Activated B cell treated with CpG ODN at 0.5 μM for 24 hours (primary cell): ENCODE measurements at places on chromosomes 2 and 18.

- H3K27ac ChIP-seq, result no peak overlapping the region
- DNase-seq, result no peak
- no peaks in the 10 kb centered on the region for H3K27me3 ChIP-seq
- no peak overlapping the region for H3K4me3 ChIP-seq
- H3K36me3 ChIP-seq, result no peaks in the 10 kb centered on the region
These were observed 97.4 kb upstream of the LRATD1 start for GRCh38 chr2:14535156-14535555.

GRCh38 chr2:238581126-238581525 is 154.4 kb downstream of the ASB1 start:
- no peak overlapping the region for H3K4me3 ChIP-seq
- no peaks in the 10 kb centered on the region for H3K36me3 ChIP-seq
- peaks cover 2% of the 10 kb centered on the region for H3K27me3 ChIP-seq
- H3K4me1 ChIP-seq, result no peaks in the 10 kb centered on the region
- no peak for DNase-seq

DNA sequence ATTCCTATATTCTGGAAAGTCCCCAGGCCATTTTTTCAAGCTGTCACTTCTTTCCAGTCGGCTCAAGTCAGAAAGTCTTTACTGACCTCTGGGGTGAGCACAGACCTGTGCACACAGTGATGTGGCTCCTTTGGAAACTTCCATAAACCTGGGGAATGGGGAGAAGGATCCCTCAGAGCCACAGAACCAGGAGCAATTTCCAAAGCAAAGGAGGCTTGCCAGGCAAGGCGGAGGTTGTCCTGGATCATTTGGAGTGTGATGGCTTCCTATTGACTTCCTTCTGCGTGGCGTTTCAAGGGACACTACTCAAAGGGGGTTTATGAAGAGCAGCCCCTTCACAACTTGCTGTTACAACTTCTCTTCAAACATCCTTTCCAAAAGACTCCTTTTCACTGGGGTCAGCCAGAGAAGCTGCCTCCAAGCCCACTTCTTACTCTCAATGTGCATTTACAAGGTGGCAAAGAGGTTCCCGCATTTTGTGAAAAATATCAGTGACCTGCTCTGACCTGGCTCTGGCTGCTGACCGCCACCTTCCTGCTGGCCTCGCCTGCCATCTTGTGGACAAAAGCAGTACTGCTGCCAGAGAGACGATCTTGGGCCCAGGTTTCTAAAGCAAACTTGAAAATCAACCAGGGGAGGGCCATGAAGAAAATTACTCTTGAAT is 18.2 kb upstream of the TMEM247 start:
- peak overlapping the region; percentile 81 for H3K27ac ChIP-seq
- H3K36me3 ChIP-seq, result no peaks in the 10 kb centered on the region
- peak overlapping the region; percentile 60 for H3K4me3 ChIP-seq

- no peak for DNase-seq
- H3K4me1 ChIP-seq, result no peaks in the 10 kb centered on the region
- no peak overlapping the region for H3K4me3 ChIP-seq
- no peak overlapping the region for H3K27ac ChIP-seq
- H3K27me3 ChIP-seq, result peaks cover 6% of the 10 kb centered on the region
These were observed 24.0 kb downstream of the CERKL start for GRCh38 chr2:181632733-181633401.

- no peak overlapping the region for H3K4me3 ChIP-seq
- H3K4me1 ChIP-seq, result no peaks in the 10 kb centered on the region
- no peak overlapping the region for H3K27ac ChIP-seq
- H3K27me3 ChIP-seq, result peaks cover 37% of the 10 kb centered on the region
- no peak for DNase-seq
- no peaks in the 10 kb centered on the region for H3K36me3 ChIP-seq
These were observed 18.2 kb downstream of the FHOD3 start for GRCh38 chr18:36315736-36316135.

GRCh38 chr2:239735131-239735828 is 289.9 kb downstream of the NDUFA10 start:
- H3K36me3 ChIP-seq, result no peaks in the 10 kb centered on the region
- no peaks in the 10 kb centered on the region for H3K27me3 ChIP-seq
- H3K4me1 ChIP-seq, result no peaks in the 10 kb centered on the region
- no peak overlapping the region for H3K4me3 ChIP-seq

GRCh38 chr2:66189553-66189952 is 245.4 kb upstream of the MEIS1 start:
- H3K36me3 ChIP-seq, result no peaks in the 10 kb centered on the region
- no peaks in the 10 kb centered on the region for H3K4me1 ChIP-seq
- no peak for DNase-seq
- no peak overlapping the region for H3K4me3 ChIP-seq

- H3K27ac ChIP-seq, result no peak overlapping the region
- H3K36me3 ChIP-seq, result no peaks in the 10 kb centered on the region
- DNase-seq, result no peak
- H3K4me1 ChIP-seq, result no peaks in the 10 kb centered on the region
These were observed 89.3 kb upstream of the GPC1 start for GRCh38 chr2:240346015-240346752.

DNA sequence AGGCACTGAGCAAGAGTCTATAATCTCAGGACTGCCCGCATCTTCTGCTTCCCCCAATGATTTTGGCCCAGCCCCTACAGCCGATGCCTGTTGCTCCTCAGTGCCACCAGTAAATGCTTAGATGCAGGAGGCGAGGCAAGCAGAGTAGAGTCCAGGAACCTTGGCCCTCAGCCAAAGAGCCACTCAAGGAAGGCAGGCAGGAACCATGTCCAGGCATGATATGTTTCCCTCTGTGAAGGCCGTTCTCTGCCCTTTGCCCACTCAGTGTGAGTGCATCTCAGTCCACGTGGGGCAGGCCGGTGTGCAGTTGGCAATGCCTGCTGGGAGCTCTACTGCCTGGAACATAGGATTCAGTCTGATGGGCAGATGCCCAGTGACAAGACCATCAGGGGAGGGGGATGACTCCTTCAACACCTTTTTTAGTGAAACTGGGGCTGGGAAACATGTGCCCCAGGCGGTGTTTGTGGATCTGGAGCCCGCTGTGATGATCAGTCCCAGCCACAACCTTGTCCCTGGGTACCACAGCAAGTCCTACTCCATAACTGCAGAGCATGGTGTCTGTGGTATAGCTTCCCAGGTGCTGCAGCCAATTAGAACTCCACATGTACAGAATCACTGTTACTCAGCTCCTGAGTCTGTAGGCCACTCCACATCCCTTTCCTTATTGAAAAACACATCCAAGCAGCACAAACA is 9.7 kb upstream of the DNAJB2 start:
- no peak for DNase-seq
- no peak overlapping the region for H3K4me3 ChIP-seq
- H3K27ac ChIP-seq, result no peak overlapping the region
- peaks cover 3% of the 10 kb centered on the region for H3K4me1 ChIP-seq

DNA sequence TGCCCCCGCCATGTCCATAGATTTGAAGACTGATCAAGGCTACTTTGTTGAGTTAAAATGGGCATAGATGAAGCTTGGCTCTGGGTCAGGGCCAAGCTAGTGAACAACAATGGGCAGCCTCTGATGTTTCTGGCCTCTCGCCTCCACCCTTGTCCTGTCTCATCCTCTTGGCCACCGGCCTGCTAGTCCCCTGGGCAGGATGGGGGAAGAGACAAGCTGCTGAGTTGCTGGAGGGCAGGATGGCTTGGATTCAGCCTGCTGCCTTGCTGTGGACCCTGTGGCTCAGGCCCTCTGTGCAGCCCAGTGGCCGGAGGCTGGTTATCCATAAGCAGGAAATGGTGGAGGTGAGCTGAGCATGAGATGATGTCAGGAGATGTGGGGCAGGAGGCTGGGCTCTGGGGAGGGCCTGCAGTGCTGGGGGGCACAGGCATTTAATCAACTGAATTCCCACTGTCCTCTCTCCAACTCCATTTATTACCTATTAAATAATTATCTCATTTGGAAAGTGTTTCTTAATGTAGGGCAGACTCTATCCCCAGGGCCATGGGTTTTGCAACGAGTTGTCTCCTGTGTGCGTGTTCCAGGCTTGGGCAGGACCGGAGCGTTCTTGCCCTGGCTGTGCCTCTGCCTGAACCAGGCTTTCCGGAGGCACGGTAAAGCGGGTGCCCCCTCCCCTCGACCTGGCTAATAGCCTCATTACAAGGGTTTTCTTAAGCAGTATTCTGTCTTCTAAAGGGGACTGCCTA is 122.9 kb downstream of the GLI2 start:
- H3K36me3 ChIP-seq, result no peaks in the 10 kb centered on the region
- H3K4me3 ChIP-seq, result no peak overlapping the region
- no peaks in the 10 kb centered on the region for H3K27me3 ChIP-seq
- DNase-seq, result no peak

DNA sequence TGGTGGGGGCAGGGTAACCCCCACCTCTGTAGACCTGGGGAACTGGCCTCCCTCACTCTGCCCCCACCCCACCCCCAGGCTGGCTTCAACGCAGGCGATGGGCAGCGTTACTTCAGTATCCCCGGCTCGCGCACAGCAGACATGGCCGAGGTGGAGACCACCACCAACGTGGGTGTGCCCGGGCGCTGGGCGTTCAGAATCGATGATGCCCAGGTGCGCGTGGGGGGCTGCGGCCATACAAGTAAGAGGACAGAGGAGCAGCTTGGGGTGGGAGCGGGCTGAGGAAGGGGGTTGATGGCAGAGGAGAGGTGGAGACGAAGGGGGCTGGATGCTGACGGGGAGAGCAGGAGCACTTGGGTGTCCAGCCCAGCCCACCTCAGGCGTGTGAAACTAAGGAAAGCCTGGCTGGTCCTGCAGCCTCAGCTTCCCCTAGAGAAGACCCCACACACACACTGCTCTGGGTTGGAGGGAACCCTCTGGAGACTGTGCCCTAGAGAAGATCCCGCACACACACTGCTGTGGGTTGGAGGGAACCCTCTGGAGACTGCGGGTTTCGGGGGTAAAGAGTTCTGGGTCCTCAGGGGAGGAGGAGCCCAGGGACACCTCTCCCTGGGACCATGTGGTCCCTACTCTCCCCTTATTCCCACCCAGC is 36.2 kb downstream of the SNED1 start:
- H3K27me3 ChIP-seq, result no peaks in the 10 kb centered on the region
- H3K4me3 ChIP-seq, result no peak overlapping the region
- no peaks in the 10 kb centered on the region for H3K36me3 ChIP-seq
- DNase-seq, result no peak
- peaks cover 44% of the 10 kb centered on the region for H3K4me1 ChIP-seq

DNA sequence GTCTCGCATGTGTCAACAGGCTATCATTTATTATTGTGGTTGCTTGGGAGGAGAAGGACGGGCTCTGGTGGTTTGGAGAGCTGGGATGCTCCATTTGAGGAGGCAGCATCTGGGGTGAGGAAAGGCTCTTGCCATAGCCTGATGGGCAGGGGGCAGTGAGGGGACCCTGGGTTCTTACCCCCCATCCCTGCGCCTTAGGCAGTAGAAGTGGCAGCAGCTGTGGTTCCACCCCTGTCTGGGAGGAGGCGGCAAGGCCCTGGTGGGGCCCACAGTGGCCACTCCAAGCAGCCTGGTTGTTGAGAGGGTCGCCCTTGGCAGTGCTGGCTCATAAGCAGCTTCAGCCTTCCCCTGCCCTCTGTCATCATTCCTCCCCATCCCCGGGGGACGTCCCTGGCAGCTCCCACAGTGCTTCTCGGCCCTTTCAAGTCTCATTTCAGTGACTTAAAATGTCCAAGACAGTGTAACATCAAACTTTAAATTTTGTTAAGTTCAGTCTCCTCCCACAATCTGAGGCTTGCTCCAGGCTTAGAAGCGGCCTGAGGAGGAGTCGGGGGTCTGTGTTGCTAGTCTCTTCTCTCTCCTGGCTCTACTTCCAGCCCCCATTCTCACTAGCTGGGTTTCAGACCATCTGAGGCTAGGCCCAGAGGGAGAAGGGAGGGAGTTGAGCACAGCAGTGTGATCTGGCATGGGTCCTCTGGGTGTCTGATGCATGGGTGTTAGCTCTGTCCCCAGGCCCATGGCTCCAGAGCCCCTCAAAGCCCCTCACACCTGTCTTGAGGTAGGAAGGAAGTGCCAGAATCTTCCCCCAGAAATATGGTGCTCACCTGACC is 34.9 kb upstream of the PTPN4 start:
- no peaks in the 10 kb centered on the region for H3K4me1 ChIP-seq
- no peak overlapping the region for H3K4me3 ChIP-seq
- no peak for DNase-seq
- H3K27me3 ChIP-seq, result peaks cover 4% of the 10 kb centered on the region

DNA sequence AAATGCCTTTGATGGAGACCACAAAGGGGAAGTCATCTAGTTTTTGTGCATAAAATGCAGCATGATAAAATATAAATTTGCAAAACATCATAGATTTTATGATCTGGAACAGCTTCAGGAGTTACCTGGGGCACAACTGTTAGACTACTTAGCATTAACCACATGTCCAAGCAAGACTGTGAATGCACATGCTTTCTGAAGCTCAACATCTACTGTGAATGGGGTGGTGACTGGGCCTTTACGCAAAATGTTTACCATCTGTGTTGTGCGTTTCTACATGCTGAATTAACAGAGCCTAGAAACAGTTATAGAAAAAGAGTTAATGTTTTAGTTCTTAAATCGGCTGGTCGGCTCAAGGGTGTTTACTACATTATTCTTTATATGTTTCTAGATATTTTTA is 45.5 kb downstream of the KCTD1 start:
- no peaks in the 10 kb centered on the region for H3K27me3 ChIP-seq
- H3K27ac ChIP-seq, result no peak overlapping the region
- H3K36me3 ChIP-seq, result no peaks in the 10 kb centered on the region
- no peak overlapping the region for H3K4me3 ChIP-seq

DNA sequence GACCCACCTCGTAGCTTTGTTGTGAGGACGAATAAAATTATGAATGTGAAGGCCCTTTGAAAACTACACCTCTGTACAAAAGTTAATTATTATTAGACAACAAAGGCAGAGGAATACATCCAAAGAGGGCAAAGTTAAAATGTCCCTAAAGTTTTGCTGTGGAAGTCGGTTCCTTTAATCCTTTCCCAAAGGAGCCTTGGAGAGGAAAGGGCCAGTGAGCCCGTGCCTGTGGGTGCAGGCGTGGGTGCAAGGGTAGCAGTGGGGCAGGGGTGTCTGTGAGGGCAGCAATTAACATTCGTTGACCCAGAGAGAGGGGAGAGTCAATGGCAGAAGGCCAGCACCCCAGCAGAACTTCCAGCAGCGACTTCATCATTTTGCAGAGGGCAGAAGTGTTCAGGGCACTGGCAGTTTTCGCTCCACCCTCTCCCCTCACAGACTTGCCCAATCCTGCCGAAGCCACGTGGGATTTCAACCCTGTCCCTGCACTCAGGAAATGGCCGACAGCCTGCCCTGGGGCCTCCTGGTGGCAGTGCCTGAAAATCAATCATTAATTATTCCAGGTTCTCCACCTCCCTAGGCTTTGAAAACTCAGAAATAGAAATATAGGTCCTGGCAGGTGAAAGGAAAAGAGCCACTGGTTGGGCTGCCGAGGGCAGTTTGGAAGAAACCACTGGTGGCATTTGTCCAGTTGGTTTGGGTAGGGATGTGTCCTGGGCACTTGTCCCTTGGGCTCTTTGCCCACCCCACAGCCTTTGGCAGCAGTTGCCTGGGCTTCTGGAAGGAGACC is 4.2 kb upstream of the PAX8 start:
- H3K36me3 ChIP-seq, result no peaks in the 10 kb centered on the region
- no peak for DNase-seq
- no peaks in the 10 kb centered on the region for H3K4me1 ChIP-seq
- no peak overlapping the region for H3K4me3 ChIP-seq
- peaks cover 30% of the 10 kb centered on the region for H3K27me3 ChIP-seq
